ENCODE measurements at places on chromosomes 12 and 14.

DNA sequence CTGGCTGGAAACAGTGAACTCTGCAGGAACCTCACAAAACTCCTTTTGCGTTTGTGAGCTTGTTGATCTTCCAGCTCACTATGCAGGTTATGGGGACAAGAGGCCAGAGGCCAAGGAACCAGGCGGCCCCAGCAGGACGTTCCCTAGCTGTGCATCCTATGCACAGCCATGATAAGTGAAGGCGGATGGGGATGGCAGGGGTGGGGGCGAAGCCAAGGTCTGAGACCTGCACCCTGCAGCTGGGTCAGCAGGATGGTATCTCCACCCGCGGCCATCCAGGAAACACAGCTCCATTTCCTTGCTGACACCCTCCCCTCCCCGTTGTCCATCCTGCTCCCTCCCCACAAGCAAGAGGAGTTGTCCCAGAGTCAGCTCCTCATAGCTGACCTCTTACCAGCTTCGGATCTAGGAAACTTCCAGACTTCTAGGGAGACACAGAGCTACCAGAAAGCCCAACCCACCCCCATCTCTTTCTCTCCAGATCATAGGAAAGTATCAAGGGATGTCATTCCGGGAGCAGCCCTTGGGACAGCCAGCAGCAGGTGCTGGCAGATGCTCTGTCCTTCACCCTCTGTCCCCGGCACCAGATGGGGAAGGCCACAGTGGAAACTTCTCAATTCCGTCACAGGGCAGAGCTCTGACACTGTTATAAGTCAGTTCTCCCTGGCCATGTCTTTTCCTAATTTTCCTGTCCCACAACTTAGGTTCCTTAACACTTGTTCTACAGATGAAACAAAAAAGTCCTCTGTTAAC lies 9.4 kb downstream of the ZBTB39 start:
- no peak for DNase-seq

DNA sequence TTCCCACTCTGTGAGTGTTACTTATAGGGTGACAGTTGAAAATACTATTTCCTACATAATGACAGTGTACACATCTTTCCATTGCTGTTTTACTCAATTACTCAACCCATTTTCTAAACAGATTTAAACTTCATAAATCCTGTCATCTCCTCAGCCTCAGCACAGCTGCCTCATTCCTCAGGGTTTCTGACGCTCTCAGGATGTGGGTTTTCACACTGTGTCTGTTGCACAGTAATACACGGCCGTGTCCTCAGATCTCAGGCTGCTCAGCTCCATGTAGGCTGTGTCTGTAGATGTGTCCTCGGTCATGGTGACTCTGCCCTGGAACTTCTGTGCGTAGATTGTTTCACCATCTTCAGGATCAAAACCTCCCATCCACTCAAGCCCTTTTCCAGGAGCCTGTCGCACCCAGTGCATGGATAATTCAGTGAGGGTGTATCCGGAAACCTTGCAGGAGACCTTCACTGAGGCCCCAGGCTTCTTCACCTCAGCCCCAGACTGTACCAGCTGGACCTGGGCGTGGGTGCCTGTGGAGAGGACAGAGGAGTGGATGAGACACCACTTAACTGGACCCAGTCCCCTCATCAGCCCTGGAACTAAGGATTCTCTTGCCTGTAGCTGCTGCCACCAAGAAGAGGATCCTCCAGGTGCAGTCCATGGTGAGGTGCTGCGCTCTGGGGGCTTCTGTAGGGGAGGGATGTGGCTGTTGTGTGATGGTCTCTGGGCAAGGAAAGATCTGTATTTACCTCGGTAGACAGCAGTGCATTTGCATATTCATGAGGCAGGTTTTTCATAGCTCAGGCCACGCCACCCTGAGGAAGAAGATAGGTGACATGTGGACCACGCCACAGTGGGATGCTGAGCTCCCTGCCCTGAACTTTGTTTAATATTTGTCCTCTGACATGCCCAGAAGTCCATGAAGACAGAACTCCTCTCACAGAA lies 750.2 kb downstream of the TMEM121 start:
- DNase-seq = no peak

DNA sequence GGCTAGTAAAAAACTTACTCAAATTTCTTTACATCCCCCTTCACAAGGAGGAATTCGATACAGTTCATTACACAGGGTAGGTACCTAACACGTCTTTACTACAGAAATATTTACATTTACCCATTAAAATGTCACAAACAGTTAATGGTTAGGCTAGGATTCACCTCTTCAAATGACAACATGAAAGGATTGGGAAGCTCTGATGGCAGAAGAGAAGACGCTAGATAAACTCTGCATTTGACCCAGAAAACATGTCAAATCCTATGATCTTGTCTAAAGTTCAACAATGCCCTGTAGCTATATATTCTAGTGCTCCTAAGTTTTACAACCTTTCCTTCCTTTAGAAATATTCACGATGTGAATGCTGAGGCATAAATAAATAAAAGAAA lies 64.8 kb downstream of the DENND5B start:
- DNase-seq = no peak

DNA sequence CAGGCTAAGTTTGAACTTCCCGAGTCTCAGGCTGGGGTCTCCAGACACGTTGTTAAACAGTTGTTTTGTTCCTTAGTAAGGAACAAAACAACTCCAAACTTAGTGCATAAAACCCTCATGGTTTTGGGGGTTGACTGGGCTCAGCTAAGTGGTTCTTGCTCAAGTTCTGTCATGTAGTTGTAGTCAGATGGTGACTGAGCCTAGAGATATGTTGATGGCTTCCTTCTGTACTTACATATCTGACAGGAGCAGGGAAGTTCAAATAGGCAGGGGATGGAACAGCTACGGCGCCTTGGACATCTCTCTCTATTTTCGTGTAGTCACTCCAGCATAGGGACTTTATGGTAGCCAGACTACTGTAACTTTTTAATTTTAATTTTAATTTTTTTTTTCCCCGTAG lies 45.7 kb downstream of the SPATS2 start:
- no peak for DNase-seq

DNA sequence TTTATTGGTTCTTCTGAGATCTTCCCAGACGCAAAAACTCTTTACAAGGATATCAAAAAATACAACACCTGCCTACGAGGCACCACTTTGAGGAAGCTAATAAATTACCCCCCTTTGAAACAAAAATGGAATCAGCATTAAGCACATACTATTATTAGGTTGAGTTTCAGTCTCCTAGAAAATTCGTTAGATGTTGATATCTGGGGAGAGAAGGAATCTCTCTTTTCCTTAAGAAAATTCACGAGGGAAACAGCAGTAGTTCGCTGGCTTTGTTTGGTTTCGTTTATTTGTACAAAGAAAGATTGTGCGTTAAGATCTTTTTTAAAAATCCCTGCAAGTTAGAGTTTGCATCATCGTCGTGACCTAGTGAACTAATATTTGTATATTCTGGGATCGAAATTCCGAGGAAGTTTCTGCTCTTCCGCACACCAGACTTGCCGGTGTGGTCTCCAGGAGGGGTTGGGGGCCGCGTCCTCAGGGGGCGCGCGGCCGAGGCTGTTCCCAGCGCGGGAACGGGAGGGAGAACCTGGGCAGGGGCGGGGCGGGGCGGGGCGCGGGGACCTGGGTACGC lies 12.1 kb downstream of the NKX2-1 start:
- DNase-seq = no peak

- no peak for DNase-seq
These were observed 22.9 kb downstream of the PROX2 start for GRCh38 chr14:74852922-74853530.

Data from stimulated activated CD8-positive, alpha-beta memory T cell treated with anti-CD3 and anti-CD28 coated beads, Interleukin-7, amount 100 ng/mL, for 1 hour (primary cell).